ENCODE measurements at places on chromosomes 1 and 21. TPM values are rescaled to one million over a fixed set of nuclear protein-coding genes. Genes with fewer than 3 reads are reported as not detected.

GRCh38 chr1:51421964-51422363 is 91.6 kb upstream of the TTC39A start:
- DNase-seq: no peak

DNA sequence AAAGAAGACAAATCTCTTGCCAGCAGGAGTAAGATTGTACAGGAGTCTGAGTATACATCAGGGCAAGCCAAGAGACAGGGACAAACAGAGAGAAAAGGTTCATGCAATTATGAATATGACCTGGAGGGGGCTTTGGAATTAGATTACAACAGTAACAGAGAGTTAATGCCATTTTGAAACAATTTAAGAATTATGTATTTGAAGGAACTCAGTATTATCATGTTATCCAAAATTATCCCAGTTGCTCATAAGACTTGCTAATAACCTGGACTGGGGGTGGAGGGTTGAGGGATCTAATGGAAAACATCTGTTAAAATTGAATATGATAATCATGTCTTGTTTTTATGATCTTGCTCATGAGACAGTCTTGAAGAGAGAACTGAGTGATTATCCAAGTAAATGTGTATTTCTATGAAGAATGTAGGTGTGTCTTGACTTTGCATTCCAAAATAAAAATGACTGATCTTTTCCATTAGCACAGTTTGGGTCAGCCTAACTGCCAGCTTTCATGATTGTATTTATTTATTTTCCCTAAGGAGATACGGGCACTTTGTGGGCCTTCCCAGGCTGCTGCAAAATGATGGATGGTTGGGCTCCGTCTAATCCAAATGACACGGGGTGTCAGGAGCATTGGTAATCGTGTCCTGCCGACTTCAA is 117.7 kb downstream of the ERG start:
- no peak for DNase-seq

DNA sequence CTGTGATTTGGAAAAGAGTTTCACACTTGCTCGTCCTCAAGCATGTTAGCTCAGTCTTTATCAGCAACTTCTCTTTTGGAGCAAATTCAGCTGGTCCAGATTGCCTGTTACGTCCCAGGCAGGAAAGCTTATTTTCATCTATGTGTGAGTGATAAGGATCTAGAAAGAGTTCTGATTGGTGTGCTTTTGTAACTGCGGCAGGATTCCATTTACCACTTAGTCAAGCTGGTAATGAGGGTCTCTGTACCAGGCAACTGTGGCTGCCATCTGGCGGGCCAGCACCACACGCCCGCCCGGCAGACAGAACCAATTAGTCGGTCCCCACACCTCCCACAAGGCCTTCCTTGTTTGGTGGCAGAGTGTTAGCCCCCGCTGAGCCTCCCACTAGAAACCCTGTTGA is 21.0 kb downstream of the C1orf87 start:
- DNase-seq: no peak

The CA6 gene
- 28.2 TPM for total RNA-seq

GRCh38 chr1:37152491-37152890 is 118.2 kb upstream of the GRIK3 start:
- no peak for DNase-seq

- DNase-seq: no peak
These were observed 2.0 kb upstream of the PGD start for GRCh38 chr1:10396870-10397269.

- no peak for DNase-seq
These were observed 39.4 kb upstream of the PIGV start for GRCh38 chr1:26748351-26748750.

DNA sequence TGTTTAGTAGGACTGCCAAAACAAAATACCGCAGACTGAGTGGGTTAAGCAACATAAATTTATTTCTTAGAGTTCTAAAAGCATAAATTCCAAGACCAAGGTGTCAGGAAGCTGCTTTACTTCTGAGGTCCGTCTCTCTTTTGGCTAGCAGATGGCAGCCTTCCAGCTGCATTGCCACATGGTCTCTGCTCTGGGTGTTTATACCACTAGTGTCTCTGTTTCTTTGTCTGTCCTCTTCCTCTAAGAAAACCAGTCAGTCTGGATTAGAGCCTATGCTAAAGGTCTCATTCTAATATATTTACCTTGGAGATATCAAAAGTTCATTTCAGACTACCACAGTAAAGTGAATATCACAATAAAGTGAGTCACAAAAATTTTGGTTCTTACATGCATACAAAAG is 519.8 kb downstream of the COL11A1 start:
- no peak for DNase-seq

- DNase-seq: no peak
These were observed 115.3 kb downstream of the RUNX1 start for GRCh38 chr21:34933609-34934335.

The OR2G6 gene
- 0.98 TPM for total RNA-seq

DNA sequence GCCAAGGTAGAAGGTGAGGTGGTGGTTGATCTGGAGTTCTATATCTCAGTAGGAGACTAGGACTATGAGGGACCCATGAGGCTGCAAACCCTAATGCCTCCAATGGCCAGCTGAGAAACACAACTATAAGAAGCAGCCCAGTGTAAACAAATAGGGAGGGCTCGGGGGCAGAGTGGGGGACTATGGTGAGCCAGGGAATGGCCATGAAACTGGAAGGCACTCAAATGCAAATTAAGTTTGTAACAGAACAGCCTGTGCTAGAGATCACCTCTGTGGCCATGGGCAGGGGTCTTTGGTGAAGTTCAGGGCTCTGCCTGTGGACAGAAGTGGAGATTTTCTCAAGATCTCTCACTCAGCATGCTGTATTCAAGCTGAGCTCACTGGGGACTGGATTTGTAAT is 187.1 kb downstream of the GRIK3 start:
- DNase-seq: no peak

- peak; percentile 95 for DNase-seq
These were observed 10.0 kb downstream of the YBEY start for GRCh38 chr21:46295996-46296752.

The DENND2C gene
- 33.6 TPM for total RNA-seq

DNA sequence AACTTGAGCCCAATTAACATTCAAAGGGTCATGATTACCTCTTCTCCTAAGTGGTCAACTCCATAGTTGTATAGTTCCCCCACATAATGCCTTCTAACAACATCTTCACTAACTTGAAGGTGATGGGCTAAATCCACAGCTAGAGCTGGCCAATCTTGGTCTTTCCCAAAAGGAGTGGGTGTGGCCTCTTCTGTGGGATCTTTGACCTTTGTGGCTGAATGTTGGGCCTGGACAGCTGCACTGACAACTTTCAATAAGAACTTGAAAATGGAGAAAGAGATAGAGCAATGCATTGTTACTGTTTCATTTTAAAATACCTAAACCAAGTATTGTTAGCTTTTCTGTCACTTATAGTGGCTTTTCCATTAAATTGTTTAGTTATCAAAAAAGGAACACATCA is 59.2 kb downstream of the IARS2 start:
- DNase-seq: no peak

DNA sequence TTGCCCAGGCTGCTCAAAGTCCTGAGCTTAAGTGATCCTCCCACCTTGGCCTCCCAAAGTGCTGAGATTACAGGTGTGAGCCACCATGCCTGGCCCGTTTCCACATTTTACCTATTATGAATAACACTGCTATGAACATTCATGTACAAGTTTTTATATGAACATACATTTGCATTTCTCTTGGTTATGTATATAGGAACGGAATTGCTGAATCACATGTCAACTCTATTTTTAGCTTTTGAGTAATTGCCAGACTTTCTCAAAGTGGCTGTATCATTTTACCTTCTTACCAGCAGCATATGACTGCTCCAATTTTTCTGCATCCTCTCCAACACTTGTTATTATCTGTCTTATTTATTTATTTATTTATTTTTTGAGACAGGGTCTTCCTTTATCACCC is 2.7 kb downstream of the SPATA21 start:
- no peak for DNase-seq

DNA sequence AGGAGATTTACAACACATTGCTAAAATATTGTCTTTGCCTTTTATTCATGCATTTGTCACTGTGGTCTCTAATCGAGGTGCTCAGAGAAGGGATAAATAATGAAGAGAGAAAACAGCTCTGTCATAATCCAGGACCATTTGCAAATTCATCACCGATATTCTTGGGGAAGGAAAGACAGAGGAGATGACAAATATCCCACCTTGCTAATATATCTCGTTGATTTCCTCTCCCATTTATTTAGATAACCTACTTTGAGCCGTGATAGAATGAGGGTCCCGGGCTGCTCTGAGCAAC is 86.9 kb downstream of the PRDM16 start:
- DNase-seq: no peak

The NPL gene
- 12.5 TPM for total RNA-seq

The HOOK1 gene
- 35.3 TPM for total RNA-seq

The KDF1 gene
- total RNA-seq: 51.1 TPM

The SAMD13 gene
- 0.89 TPM for total RNA-seq

DNA sequence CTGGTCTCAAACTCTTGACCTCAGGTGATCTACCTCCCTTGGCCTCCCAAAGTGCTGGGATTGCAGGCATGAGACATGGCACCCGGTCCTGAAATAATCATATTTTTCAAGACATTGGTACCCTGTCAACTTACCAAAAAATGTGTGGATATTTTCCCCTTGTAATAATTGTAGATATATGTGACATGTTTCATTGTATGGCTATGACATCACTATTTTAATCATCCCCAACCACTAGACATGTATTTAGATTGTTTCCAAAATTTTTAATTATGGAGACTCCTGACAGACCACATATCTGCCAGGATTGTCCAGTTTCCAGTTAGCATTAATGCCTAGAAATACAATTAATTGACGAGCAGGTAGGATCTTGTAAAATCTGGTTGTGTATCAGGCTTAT is 96.7 kb upstream of the NEGR1 start:
- no peak for DNase-seq

The PTGER3 gene
- total RNA-seq: 23.1 TPM

DNA sequence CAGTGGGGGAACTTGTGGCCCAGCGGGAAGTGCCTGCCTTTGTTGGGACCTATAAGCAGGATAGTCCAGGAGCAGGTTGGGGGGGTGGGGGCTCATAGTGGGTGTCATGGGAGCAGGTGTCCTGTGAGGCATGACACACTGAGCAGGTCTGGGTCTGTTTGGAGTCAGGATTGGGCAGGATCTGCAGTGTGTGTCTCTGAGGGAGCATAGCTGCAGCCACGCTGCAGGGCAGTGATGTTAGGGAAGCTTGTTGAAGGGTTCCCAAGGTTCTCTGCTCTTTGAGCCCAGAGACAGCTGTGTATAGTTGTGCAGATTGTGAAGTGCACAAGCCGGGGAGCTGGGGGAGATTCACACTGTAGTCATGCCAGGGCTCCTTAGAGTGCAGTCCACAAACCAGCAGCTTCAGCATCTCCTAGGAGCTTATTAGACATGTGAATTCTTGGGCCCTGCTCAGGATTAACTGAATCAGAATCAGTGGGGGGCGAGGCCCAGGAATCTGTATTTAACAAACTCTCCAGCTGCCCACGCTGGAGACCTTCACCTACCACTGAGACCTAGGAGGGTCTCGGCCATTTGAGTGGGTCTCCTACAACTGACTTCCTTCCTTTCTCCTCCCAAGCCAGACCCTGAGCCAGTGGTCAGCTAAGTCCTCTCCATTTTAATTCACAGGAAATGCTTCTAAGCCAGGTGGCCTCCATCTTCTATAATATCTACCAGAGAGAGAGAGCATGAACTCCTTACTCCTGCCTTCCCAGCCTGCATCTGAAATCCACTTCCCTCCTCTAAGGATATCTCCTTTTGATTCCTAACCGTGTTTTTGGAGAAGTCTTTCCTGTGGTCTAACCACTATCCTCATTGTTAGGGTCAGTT is 11.1 kb downstream of the INSRR start:
- DNase-seq: no peak

- DNase-seq: peak; percentile 31
These were observed 89.5 kb downstream of the GALNT2 start for GRCh38 chr1:230156536-230156935.

DNA sequence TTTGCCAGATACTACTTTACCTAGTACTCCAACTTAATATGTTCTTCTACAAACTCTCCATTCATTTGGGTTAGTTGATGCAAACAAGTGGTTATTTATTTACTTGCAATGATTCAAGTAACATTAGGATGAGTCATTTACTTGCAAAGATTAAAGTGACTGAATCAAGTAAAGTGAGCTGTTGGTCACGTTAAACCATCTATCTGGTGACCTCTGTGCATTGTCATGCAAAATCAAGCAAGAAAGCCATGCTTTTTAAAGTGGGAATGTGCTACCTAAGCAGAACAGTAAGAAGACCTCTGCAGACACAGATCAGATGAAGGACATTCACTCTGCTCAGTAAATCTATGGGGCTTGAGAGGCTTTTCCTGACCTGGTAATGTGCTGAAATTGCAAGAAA is 254.7 kb downstream of the LRRIQ3 start:
- no peak for DNase-seq

DNA sequence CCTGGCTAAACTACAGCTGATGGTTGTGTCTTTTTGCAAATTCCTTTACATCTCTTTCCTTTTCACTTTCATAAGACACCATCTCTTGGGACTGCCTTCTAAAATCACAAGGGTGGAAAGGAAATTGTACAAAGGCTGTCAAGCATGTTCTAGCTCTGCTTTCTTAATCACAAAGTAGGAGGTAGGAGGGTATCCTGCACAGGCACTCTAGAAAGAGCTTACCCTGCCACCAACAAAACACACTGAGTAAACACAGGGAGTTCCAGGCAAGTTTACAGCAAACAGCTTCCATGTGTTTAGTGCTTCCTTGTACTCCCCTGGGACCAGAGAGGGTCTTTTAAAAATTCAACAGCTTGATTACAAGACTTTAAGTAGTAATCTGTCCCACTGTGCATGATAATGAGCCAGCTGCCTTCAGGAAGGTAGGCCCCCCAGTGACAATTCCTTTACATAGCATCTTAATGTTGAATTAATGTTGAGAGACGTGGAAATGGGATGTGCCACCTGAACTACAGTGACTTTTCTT is 2.4 kb downstream of the PLPP3 start:
- no peak for DNase-seq

DNA sequence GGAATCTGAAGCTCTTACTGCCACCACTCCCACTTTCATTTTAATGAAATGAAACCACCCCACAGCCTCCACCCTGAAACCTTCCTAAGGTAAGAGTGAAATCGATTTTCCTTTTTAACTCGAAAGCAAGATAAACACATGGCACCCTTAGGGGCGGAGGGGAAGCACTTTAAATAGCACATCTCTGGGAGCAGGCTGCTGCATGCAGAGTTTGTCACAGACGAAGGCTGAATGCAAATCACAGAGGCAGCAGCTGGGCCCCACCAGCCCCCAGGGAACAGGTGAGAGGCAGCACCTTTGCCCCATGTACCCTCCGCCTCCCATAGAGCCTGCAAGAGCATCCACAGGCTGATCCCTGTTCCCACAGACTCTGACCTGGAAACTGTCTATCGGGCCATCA is 60.0 kb upstream of the GRIK3 start:
- no peak for DNase-seq

The RGS7 gene
- not detected for total RNA-seq

The ADAMTS5 gene
- total RNA-seq: 6.1 TPM

- no peak for DNase-seq
These were observed 301.7 kb upstream of the PROX1 start for GRCh38 chr1:213685992-213686582.

The PIGR gene
- 3.5 TPM for total RNA-seq

Data from suprapubic skin (tissue), 4 donors.